ENCODE measurements at places on chromosomes 13 and 19.

DNA sequence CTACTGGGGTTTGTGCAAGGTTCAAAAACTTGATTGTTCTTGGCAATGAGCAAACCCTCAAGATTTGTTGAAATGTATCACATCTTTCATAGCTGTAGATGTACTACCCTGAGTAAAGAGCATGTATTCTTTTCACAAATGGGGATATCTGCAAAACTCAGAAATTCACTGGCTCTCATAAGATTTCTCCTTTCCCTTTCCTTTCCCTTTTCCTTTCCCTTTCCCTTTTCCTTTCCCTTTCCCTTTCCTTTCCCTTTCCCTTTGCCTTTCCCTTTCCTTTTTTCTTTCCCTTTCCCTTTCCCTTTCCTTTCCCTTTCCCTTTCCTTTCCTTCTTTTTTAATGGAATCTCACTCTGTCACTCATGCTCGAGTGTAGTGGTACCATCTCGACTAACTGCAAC lies 69.1 kb downstream of the FNDC3A start:
- DNase-seq = no peak

GRCh38 chr13:76336889-76337844 lies 549.0 kb downstream of the KCTD12 start:
- DNase-seq = no peak

DNA sequence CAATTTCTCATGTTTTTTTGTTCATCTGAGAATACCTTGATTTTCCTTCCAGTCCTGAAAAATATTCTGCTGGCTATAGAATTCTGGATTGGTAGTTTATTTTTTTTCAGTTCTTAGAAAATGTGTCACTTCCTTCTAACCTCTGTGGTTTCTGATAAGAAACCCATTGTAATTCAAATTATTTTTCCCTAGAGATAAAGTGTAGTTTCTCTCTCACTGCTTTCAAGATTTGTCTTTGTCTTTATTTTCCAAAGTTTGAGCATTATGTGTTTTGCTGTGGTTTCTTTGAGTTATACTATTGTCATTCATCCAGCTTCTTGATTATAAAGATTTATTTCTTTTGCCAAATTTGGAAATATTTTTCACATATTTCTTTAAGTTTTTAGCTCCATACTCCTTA lies 324.0 kb upstream of the SPRY2 start:
- DNase-seq = no peak

DNA sequence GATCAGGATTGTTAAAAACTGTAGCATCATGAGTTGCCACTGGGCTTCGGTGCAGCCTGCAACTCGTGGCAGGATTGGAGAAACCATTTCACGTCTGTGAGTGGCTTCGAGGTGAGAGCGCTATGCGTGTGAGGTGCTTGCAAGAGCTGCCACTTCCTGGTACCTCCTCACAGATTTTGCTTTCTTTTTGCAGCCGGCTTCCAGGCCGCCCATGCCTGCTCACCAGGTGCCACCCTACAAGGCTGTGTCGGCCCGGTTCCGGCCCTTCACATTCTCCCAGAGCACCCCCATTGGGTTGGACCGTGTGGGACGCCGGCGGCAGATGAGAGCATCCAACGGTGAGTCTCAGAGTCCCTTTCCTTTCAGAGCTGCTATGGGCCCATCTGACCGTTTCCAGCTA lies 57.9 kb upstream of the C1QTNF9 start:
- peak; percentile 87 for DNase-seq

DNA sequence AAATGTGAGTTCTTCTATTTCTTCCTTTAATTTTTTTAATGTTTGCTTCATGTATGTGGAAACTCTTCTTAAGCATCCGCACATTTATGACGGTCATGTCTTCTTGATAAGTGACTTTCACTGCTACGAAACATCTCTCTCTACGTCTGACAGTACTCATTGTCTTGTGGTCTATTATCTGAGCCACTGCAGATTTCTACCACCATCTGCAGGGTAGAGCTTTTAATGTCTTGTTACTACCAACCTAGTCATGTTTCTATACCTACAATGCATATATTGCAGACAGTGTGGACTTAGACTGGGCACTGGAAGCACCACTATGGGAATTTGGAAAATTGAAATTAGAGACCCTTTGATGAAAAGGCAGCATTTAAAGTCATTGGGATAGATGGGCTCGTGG lies 75.4 kb upstream of the ARHGEF7 start:
- DNase-seq = no peak

DNA sequence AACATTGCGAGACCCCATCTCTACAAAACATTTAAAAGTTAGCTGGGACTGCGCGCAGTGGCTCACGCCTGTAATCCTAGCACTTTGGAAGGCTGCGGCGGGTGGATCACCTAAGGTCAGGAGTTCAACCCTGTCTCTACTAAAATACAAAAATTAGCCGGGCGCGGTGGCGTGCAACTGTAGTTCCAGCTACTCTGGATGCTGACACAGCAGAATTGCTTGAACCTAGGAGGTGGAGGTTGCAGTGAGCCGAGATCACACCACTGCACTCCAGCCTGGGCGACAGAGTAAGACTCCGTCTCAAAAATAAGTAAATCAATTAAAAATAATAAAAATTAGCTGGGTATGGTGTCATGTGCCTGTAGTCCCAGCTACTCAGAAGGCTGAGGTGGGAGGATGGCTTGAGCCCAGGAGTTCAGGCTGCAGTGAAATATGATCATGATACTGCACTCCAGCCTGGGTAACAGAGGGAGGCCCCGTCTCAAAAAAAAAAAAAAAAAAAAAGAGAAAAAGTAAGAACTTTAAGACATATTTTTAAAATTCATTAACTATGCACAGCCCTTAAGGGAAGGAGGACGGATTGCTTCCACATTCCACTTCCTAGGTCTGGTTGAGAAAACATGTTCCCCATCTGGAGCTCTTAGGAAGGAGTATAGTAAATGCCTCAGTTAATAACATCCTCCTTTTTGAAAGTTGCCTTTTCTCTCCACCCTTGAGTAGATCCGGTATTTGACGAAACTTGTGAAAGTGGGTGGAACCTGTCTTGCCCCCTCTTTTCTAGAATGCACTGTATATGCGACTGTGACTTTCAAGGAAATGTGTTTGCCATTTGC lies 26.1 kb downstream of the EXOC3L2 start:
- DNase-seq = no peak

- no peak for DNase-seq
These were observed 51.3 kb downstream of the PCDH8 start for GRCh38 chr13:52797176-52797575.

DNA sequence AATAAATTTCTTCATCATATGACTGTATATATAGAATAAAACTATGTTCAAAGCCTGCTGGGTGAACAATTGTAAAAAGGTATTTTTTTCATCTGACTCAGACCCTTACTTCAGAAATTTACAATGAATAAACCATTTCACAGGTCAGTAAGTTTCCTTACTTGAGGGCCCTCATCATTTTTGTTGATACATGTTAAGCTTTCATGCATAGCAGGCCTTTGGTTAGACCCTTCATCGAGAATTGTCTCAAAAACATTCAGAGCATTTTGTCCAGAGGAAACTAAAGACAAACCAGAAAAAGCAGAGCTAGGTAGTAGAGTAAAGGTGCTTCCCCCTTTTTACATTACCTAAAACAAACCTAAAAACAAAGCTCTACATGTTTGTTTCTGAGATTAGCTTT lies 46.2 kb downstream of the FNDC3A start:
- DNase-seq = no peak

DNA sequence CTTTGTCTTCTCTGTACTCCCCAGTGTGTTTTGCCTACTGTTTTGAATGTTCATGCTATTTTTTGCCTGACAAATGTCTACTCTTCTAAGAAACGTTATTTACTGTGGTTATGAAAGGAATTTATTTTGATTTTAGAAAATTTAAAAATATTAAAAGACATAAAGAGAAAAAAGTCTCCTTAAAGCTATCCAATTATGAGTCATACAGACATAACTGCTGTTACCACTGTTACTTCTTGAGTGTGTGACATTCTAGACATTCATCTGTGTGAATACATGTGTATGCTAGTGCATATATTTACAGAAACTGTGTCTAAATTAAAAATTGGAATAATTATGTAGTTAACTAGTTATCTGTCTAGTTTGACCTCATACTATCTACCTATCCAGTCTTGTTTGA lies 187.6 kb upstream of the SGCG start:
- no peak for DNase-seq

- DNase-seq = no peak
These were observed 28.0 kb downstream of the ZSWIM4 start for GRCh38 chr19:13823256-13823655.

GRCh38 chr19:49064029-49064629 lies 489 bp downstream of the NTF4 start:
- DNase-seq = no peak

GRCh38 chr19:46350029-46350757 lies 3.3 kb downstream of the PPP5C start:
- DNase-seq = no peak

DNA sequence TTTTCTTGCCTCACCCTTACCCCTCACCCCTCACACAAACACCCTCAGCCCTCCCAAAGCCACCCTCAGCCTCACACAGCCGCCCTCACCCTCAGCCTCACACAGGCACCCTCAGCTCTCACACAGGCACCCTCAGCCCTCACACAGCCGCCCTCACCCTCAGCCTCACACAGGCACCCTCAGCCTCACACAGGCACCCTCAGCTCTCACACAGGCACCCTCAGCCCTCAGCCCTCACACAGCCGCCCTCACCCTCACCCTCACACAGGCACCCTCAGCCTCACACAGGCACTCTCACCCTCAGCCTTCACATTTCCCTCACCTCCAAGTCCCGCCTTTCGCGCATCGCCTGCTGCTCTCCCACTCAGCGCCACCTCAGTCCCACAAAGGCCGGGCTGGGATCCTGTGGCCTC lies 287 bp upstream of the ZSCAN22 start:
- DNase-seq = no peak

- DNase-seq = no peak
These were observed 11.1 kb upstream of the UQCR11 start for GRCh38 chr19:1616396-1616795.

DNA sequence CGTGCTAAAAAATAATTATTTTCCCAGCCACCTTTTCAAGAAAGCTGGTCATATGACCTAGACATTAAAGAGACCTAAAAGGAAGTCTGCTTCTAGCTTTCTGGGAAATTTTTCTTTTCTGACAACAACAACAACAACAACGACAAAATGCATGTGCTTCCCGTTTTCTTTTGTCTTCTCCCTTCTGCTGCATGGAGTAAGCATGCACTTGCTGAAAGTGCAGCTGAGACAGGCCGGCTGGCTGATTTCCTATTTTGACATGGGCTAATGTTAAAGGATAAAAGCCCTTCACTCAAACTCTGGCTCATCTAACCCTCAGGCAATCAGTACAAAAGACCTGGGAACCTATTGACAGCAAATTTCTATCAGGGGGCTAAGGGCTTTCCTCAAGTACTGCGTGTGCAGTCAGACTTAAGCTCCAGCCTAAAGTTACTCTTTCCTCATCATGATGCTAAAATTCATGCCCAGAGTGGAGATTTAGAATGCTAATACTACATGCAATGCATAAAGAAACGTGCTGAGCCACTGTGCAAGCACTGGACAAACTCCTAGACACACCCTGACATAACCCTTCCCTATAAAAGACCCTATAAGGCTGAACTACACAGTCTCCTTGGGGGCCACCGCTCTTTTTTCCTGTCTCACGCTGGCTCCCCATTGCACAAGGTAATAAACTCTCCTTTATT lies 811.1 kb downstream of the UQCRFS1 start:
- DNase-seq = no peak

- DNase-seq = no peak
These were observed 274.0 kb upstream of the SOX1 start for GRCh38 chr13:111792956-111793355.

DNA sequence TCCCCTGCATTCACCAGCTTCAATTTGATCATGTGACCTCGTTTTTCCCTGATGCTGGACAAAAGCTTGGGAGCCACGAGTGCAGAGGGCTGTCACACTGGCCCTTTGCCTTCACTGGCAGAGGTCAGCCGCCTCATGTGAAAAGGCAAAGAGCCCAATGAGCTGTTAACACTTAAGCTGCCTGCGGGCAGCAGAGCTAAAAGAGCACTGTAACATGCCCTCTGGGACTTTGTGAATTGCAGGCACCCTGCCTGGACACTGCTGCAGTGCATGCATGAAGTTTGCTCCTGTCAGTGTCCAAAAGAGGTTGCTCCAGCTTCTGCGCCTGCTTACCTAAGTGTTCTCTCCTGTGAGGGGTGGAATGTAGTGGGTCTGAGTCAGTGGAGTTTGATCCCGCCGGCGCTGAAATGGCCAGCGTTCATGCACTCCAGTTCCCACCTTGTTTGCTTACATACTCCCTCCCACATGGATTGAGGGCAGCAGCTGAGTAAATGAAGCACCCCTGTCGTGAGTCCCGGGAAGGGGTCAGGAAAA lies 193.7 kb downstream of the RFC3 start:
- no peak for DNase-seq

- DNase-seq = no peak
These were observed 1007.2 kb downstream of the PCDH9 start for GRCh38 chr13:66222926-66223325.

DNA sequence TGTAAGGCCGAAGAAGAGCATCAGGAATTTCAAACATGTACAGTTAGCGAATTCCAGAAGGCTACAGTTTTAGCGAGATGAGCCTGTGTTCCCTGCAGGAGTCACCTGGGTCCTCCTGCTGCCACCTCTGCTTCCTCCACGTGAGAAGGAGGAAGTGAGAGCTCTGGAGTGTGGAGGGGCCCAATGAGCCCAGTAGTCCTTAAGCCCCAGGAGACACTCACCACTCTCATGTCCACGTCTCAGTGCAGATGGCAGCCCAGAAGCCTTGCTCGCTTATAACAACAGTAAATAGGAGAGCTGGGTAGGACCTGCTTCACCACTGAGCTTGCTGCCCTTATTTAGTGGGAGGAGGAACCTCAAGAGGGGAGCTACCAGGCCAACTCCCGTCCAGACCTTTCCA lies 44.3 kb downstream of the SERP2 start:
- DNase-seq = no peak
